ENCODE measurements at places on chromosomes 13 and 19.

DNA sequence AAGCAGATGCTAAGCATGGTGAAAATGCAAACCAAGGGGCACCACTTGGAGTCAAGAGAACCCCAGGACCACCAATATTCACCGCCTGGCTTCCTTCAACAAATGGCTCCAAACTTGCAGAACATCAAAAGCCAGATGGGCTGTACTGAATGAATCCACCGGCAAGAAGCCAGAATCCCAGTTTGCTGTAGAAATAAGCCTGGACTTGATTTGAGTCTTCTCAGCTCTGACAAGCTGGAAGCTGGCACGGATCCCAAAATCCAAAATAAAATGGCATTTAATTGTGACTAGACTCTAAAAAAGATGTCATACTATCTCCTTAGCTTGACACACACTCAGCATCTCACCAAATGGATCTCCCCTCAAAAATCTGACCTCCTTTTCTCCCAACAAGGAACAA is 11.9 kb downstream of the EFNB2 start:
- no peak for DNase-seq

DNA sequence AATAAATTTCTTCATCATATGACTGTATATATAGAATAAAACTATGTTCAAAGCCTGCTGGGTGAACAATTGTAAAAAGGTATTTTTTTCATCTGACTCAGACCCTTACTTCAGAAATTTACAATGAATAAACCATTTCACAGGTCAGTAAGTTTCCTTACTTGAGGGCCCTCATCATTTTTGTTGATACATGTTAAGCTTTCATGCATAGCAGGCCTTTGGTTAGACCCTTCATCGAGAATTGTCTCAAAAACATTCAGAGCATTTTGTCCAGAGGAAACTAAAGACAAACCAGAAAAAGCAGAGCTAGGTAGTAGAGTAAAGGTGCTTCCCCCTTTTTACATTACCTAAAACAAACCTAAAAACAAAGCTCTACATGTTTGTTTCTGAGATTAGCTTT is 46.2 kb downstream of the FNDC3A start:
- no peak for DNase-seq

DNA sequence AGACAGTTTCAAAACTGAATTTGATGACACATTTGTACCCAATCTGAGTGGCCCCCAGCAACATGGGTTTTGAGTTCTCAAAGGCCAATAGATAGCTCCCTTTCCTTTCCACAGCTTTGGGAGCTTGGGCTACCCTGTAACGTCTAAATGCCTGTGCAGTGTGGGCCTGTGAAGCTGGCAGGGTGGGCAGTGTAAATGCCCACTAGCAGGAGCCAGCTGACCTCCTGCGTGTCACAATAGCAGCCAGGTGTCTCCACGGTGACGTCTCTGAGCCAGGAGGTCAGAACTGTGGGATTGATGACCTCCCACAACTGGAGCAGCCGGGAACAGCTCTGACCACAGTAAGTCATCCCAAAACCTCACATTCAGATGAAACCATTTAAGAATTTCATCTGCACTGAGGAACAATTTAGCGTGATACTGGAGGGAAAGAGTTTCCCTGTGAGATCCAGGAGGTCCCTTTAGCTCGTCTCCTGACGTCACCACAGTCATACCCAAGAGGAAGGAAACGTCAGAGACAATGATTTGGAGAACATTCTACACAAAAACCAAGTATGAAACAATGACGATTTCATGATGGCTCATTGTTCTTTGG is at the start of gene IPO5:
Gene IPO5, plus strand, starts transcription at position 300 of the 595 bp plus-strand sequence. CDS start 23,022 bp downstream, outside the sequence.
- DNase-seq = no peak

- no peak for DNase-seq
Observed at GRCh38 chr13:77513719-77514335, 21.7 kb upstream of the SCEL start.

- DNase-seq = no peak
Observed at GRCh38 chr13:97967948-97968347, 14.5 kb downstream of the IPO5 start.

- DNase-seq = peak; percentile 28
Observed at GRCh38 chr19:3694361-3695123, 5.7 kb downstream of the PIP5K1C start.

- DNase-seq = no peak
Observed at GRCh38 chr13:103236213-103236612, 170.0 kb upstream of the SLC10A2 start.

- no peak for DNase-seq
Observed at GRCh38 chr13:20740021-20740420, 33.7 kb downstream of the EEF1AKMT1 start.

- no peak for DNase-seq
Observed at GRCh38 chr19:31946491-31946890, 398.9 kb upstream of the ZNF507 start.

- no peak for DNase-seq
Observed at GRCh38 chr13:74825152-74825937, 656.6 kb downstream of the TBC1D4 start.

DNA sequence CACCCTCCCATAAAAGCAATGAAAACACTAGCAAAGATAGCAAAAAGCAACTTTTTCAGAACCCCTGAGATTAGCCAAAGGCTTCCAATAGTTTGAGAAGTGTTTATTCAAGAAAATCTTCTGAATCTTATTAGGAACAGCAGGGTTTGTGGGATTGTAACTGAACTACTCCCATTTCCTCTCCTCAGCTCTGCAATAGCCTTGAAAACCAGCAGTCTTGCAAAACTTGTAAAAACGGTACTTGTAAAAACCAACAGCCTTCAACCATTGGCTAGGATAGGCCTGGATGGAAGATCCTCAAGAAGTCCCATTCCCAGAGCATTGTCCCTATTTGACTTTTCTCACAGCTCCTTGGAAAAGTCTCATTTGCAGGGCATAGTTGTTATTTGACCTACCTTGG is 12.1 kb downstream of the RNASEH2B start:
- DNase-seq = no peak

DNA sequence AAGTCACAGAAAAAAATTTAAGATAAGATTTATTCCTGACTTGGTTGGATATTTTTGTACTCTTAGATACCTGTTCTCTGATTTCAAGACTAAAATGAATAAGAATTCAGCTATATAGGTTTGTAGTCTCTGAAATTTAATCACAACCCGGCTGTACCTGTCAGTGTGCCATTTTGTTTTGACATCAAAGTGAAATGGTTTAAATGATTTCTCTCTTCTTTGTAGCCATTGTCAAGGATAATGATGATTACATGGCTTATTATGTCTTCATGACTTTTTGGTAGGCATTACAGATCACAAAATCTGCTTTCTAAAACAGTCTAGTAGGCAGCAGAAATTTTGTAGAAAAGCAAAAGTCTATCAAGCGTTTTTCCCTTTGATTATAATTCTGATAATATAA is 72.5 kb downstream of the PCDH17 start:
- DNase-seq = no peak

GRCh38 chr19:2425622-2426581 is 1.5 kb downstream of the TIMM13 start:
- no peak for DNase-seq

Data from frontal cortex (tissue), 4 donors.